ENCODE measurements at places on chromosomes 16 and 17.

DNA sequence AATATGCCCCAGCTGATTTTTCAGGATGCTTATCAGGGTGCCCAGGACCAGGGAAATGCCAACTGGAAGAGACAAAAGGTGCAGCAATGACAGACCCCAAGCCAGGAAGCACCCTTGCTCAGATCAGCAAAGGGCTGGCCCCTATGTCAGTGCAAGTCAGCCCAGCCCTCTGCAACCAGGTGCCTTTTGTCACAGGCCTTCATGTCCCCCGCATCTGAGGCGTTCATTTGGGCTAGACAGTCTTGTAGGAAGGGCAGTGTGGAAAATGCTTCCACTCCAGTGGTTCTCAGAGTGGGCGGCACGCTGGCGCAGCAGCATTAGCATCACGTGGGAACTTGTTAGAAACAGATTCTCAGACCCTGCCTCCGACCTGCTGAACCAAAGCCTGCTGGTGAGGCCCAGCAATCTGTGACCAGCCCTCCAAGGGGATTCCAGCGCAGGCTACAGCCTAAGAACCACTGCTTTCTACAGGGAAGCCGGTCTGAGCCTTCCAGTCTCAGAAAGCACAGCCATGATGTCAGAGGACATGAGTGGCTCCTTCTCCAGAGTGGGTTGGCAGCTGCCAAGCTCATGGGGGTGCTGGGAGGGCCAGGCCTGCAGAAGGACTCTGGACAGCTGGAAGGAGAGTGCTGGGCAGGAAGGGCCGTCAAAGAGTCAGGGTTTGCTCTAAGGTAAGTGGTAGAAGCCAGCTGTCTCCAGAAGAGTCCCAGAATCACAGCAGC lies 13.1 kb downstream of the SLC47A2 start:
- DNase-seq: no peak
- no peak overlapping the region for H3K27ac ChIP-seq
- H3K27me3 ChIP-seq: no peaks in the 10 kb centered on the region
- no peaks in the 10 kb centered on the region for H3K36me3 ChIP-seq
- no peaks in the 10 kb centered on the region for H3K4me1 ChIP-seq

- no peak overlapping the region for H3K4me3 ChIP-seq
- peaks cover 11% of the 10 kb centered on the region for H3K27me3 ChIP-seq
- no peak for DNase-seq
- H3K27ac ChIP-seq: no peak overlapping the region
- no peaks in the 10 kb centered on the region for H3K4me1 ChIP-seq
- no peaks in the 10 kb centered on the region for H3K36me3 ChIP-seq
Measured at GRCh38 chr17:79047291-79047920, 23.4 kb downstream of the C1QTNF1 start.

GRCh38 chr17:64718058-64718457 lies 56.0 kb upstream of the SMURF2 start:
- no peaks in the 10 kb centered on the region for H3K27me3 ChIP-seq
- no peak overlapping the region for H3K4me3 ChIP-seq
- DNase-seq: no peak
- no peak overlapping the region for H3K27ac ChIP-seq

GRCh38 chr17:9875441-9875840 lies 29.6 kb downstream of the RCVRN start:
- H3K36me3 ChIP-seq: no peaks in the 10 kb centered on the region
- H3K4me3 ChIP-seq: no peak overlapping the region
- H3K4me1 ChIP-seq: no peaks in the 10 kb centered on the region
- H3K27ac ChIP-seq: no peak overlapping the region
- DNase-seq: no peak

DNA sequence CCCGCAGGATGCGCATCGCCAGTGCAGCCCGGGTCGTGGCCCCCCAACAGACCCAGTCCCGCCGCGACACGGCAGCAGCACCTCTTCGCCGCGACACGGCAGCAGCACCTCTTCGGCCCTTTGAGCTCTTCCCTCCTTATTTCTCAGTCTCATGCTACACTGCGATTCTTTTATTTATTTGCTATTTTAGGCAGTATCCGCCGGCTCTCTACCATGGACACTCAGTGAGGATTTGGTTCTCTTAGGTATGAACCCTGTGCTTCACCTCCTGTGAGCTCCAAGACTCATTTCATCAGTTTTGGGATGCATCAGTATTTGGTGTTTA lies 8.3 kb upstream of the MAP2K3 start:
- H3K27me3 ChIP-seq: no peaks in the 10 kb centered on the region
- DNase-seq: no peak
- no peaks in the 10 kb centered on the region for H3K36me3 ChIP-seq

DNA sequence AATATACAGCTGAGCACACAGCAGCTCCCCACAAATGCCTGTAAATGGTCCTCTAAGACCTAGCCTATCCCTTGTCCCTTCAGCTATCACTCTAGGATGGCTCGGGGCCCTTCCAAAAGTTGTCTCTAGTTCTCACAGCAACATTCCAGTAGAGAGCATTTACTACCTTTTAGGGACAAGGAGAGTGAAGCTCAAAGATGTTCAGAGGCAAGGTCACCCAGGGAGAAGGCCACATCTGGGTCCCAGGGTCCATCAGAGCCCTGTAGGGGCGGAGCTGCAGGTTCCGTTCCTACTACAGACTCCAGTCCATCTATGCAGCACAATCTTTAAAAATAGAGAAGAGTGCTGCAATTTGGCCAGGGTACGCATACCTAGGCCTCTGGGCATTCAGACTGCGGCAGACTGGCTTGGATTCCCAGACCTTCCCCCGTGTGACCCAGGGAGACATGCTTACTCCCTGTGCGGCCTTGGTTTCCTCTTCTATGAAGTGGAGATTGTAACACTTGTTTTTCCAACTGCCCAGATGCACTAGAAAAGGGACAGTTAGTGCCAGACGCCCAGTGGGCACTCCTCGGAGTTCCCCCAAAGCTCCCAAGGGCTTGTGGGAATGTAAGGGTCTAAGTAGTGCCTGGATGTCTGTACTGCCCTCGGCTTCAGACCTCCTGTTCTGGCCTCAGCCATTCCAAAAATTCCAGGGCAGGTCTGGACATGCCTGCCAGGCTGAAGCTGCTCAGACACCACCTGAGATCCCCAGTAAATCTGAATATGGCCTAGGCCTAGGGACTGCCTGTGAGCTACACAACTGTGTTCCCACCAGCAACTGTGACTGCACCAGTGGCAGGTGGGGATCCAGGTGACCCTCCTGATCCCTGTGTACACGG lies 2.5 kb downstream of the SLC12A4 start:
- peaks cover 26% of the 10 kb centered on the region for H3K4me1 ChIP-seq
- no peaks in the 10 kb centered on the region for H3K27me3 ChIP-seq
- H3K27ac ChIP-seq: no peak overlapping the region
- DNase-seq: no peak
- H3K4me3 ChIP-seq: no peak overlapping the region

GRCh38 chr17:63701868-63702720 lies 2.2 kb upstream of the LIMD2 start:
- DNase-seq: peak; percentile 85
- peak overlapping the region; percentile 87 for H3K4me3 ChIP-seq
- peaks cover 68% of the 10 kb centered on the region for H3K4me1 ChIP-seq
- H3K27me3 ChIP-seq: no peaks in the 10 kb centered on the region
- peak overlapping the region; percentile 99 for H3K27ac ChIP-seq
- peaks cover 60% of the 10 kb centered on the region for H3K36me3 ChIP-seq

GRCh38 chr16:14369734-14370598 lies 260.1 kb downstream of the PARN start:
- DNase-seq: no peak
- no peaks in the 10 kb centered on the region for H3K27me3 ChIP-seq
- no peaks in the 10 kb centered on the region for H3K36me3 ChIP-seq
- no peak overlapping the region for H3K4me3 ChIP-seq

DNA sequence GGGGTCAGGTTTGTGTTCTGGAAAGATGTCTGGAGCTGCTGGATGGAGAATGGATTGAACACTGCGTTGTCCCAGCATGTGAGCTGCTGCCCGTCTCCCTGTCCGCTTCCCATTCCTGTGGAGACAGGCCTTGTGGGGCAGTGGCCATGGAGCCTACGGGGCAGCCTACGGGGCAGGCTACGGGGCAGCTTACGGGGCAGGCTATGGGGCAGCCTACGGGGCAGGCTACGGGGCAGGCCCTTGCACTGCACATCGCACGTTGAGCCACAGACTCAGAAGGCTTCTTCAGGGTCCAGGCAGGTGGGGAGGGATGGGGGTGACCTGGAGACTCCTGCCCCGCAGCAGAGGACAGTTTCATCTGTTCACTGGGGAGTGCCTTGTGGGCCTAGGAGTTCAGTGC lies 9.7 kb upstream of the DBNDD1 start:
- no peak for DNase-seq
- H3K4me1 ChIP-seq: peaks cover 7% of the 10 kb centered on the region
- H3K27me3 ChIP-seq: no peaks in the 10 kb centered on the region
- no peak overlapping the region for H3K4me3 ChIP-seq
- H3K36me3 ChIP-seq: no peaks in the 10 kb centered on the region

DNA sequence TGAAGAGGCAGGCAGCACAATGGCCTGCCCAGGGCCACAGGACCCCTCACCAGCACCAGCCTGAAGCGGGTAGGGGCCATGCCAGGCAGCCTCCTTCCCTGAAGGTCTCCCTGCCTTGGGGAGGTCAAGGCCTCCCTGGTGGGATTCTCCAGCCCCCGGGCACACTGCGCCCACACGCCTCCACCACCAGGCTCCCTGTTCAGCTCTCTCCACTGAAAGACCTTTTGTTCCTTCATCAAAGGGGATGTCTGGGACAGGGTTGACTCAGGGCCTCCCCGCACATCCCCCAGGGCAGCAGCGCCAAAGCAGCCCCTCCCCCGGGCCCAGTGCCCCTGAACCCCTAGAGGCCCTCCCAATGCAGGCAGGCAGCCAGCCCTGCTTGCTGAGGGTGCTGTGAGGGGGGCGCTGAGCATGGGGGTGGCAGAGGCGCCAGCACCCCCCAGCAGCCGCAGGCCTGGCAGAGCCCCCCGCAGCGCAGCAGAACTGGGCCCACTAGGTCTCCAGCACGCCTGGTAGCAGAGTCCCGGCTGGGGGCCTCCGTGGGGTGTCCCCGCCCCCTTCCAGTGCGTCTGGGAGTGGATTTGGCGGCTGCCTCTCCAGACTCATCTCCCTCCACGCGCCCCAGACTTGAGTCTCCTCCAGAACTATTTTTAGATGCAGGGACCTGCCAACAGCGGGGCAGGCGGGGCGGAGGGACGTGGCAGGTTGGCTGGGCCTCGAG lies 13.1 kb downstream of the BCAR1 start:
- no peaks in the 10 kb centered on the region for H3K36me3 ChIP-seq
- H3K27me3 ChIP-seq: no peaks in the 10 kb centered on the region
- H3K4me3 ChIP-seq: no peak overlapping the region
- DNase-seq: no peak
- H3K27ac ChIP-seq: no peak overlapping the region

GRCh38 chr17:76687298-76688164 lies 23.2 kb downstream of the MXRA7 start:
- no peaks in the 10 kb centered on the region for H3K4me1 ChIP-seq
- no peak overlapping the region for H3K27ac ChIP-seq
- no peaks in the 10 kb centered on the region for H3K27me3 ChIP-seq
- no peak overlapping the region for H3K4me3 ChIP-seq
- H3K36me3 ChIP-seq: no peaks in the 10 kb centered on the region
- no peak for DNase-seq

DNA sequence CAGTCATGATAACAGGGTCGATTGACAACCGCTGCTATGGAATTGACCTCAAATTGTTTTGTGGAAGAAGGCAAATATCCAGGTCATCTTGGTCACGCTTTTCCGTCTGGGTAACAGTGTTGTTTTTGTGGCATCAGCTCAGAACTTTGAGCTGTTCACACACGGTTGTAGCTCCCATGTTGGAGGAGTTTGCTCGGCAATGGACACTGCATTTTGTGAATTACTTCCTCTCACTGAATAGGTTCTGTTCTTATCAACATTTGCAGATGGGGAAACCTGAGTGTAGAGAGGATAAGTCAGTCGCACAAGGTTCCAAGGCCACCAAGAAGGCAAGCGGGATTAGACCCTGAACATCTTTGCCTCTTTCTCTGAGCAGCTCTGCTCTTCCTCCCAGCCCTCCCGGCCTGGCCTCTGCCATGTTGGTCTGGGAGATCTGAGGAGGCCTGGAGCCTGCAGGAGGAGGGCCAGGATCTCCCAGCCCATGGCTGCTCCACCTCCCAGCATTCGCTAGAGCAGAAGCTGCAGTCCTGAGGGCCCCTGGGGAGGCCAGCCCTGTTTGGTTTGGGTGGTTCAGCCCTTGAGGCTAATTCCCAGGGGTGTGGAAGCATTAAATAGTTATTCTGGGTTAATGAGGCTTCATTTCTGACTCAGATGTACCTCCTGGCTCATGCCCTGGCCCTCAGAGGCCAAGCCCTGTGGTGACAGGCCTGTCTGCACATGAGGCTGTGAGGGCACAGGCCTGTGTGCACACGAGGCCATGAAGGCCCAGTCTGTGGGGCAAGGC lies 154.1 kb upstream of the PLCG2 start:
- H3K27me3 ChIP-seq: no peaks in the 10 kb centered on the region
- peaks cover 3% of the 10 kb centered on the region for H3K36me3 ChIP-seq
- no peak for DNase-seq
- H3K27ac ChIP-seq: no peak overlapping the region
- no peak overlapping the region for H3K4me3 ChIP-seq

DNA sequence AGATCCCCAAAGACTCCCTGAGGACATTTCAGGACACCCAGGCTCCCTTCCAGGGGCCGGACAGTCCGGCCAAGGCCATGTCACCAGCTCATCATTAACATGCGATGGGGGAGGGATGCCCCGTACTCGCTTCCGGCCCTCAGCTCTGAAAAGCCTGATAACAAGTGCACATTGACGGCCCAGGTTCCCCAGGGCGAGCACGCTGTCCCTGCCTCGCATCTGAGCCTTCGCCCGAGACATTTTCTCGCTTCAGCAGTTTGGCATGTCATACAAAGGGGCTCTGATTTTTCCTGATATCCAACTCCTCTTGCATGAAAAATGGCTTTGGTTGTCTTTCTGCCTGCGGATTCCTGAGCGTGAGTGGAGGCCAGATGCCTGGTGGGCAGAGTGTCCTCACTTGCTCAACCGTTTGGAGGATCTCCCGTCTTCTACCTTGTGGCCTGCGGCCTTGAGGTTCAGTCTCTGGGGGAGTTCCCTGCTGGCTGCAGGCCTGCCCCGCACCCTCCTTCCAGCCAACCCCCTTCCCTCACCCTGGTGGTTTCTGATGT lies 14.1 kb downstream of the CACNG4 start:
- no peaks in the 10 kb centered on the region for H3K4me1 ChIP-seq
- DNase-seq: no peak
- peaks cover 51% of the 10 kb centered on the region for H3K27me3 ChIP-seq
- no peaks in the 10 kb centered on the region for H3K36me3 ChIP-seq

- no peaks in the 10 kb centered on the region for H3K27me3 ChIP-seq
- peaks cover 51% of the 10 kb centered on the region for H3K4me1 ChIP-seq
- H3K4me3 ChIP-seq: no peak overlapping the region
- DNase-seq: peak; percentile 31
Measured at GRCh38 chr17:59149841-59150511, 5.0 kb downstream of the SKA2 start.
